Right kidney (tissue), 9 donors: ENCODE measurements at places on chromosomes 1 and 21.
A peak's percentile ranks its signal among the peaks of the same experiment; 100 is the strongest.

GRCh38 chr1:40439247-40439646, 11.0 kb upstream of the ZFP69B start:
- DNase-seq = no peak

GRCh38 chr1:155379631-155380090, 59.0 kb downstream of the RUSC1 start:
- DNase-seq = peak; percentile 4

DNA sequence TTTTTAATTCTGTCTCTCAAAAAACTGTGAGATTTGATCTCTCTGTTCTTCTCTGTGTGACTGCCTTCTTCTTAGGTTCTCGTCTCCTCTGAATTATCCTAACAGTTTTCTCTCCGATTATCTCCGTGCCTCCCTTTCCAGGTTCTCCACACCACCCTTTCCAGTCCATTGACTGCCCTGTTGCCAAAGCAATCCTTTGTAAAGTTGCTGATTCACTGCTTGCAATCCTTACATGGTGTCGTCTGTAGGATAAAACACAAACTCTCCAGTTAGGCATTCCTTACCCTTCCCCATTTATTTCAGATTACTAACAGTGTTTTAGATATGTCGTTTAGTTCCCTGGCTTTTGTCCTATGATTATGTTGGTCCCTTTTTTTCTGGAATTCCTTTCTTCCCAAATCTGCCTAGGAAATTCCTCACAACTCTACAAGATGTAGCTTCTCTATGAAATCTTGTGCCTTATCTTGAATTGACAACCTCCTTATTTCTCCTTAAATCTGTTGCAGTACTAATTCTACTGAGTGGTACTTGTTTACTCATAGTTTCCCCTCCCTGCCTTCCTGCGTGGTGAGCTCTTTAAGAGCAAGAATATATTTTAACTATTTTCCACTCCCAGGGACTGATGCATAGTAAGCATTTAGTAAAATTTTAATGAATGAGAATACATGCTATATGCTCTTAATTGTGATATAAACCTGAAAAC, 22.3 kb downstream of the RCOR3 start:
- no peak for DNase-seq

DNA sequence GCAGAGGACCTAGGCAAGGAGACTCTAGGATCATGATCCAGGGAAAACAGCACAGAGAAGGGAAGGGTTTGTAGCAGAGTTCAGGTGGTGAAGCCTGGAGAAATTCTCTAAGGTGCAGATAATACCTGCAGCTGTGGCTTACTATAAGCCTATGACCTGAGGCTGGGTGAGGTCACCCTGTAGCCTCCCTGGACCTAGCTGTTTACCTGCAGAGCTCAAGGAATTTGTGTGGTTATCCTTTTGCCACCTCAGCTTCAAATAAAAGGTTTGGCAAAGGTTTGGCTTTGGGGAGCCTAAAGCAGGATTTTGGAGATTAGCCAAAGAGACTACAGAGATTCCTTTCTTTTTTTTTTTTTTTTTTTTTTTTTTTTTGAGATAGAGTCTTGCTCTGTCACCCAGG, 79.5 kb upstream of the ZNF648 start:
- no peak for DNase-seq
